ENCODE measurements at places on chromosomes 6 and 20.

GRCh38 chr6:3620389-3620788, 131.1 kb downstream of the PXDC1 start:
- no peak for DNase-seq

DNA sequence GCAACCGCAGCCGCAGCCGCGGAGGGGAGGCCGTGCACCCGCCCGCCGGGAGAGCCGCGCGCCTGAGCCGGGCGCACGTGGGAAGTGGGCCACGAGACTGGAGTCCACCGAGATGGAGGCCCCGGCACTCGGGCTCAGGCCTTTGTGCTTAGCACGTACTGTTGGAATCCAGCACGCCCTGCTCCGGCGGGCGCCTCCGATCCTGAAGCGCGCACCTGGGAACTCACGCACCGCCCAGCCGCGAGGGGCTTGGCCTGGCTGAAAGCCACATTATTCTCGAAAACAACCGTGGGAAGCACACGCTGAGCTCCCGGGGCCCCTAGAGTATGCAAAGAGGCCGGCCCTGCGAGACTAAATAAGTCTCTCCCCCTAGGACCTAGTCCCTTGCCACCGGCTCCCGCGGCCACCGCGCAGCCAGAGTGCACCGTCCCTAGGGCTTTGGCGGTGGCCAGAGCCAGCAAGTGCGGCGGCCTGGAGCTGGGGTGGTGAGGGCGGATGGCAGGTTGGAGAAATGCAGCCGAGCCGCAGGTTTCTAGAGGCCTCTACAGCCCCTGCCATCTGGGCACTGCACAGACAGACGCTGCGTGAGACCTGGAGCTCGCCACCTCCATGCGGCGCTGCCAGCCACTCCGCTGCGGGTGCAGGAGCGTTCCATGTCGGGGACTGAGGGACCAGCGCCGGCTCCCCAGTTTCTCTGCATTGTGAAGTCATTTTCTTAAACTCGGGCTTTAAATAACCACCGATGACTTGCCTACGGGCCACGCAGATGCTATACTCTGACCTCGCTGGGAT, 42.0 kb upstream of the LY86 start:
- DNase-seq = peak; percentile 36

DNA sequence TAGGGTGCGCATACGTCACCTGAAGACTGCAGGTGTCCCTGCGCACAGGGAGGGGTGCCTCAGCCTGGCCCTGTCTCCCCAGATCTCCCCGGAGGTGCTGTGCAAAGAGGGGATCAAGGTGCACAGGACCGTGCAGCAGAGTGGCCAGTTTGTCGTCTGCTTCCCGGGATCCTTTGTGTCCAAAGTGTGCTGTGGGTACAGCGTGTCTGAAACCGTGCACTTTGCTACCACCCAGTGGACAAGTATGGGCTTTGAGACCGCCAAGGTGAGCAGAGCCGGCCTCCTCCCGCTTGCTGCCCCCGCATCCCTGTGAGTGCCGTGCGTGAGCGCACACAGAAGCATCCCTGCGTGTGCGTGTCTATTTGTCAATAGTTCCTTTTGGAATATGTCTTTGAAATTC, 150.7 kb downstream of the DTNBP1 start:
- DNase-seq = no peak

GRCh38 chr6:167103041-167103891, 19.6 kb upstream of the CCR6 start:
- no peak for DNase-seq

DNA sequence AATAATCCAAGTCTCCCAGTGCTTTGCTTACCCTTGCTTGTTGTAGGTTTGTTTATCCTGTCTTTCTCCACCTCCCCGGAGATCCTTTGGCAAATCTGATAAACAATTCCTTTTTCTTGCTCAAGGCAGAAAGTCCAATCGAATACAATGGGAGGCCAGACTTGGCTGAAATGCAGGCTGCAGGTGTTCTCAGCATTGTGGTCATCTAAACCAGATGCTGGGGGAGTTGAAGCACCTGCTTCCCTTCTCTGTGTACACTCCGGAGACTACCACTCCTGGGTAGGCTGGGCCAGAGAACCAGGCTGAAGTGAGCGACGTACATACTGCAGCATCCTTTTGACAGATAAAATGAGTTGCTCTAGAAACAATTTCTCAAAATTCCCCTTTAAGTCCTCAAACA, 82.6 kb upstream of the PREP start:
- DNase-seq = no peak

GRCh38 chr6:90947184-90948064, 360.6 kb upstream of the MAP3K7 start:
- DNase-seq = no peak

DNA sequence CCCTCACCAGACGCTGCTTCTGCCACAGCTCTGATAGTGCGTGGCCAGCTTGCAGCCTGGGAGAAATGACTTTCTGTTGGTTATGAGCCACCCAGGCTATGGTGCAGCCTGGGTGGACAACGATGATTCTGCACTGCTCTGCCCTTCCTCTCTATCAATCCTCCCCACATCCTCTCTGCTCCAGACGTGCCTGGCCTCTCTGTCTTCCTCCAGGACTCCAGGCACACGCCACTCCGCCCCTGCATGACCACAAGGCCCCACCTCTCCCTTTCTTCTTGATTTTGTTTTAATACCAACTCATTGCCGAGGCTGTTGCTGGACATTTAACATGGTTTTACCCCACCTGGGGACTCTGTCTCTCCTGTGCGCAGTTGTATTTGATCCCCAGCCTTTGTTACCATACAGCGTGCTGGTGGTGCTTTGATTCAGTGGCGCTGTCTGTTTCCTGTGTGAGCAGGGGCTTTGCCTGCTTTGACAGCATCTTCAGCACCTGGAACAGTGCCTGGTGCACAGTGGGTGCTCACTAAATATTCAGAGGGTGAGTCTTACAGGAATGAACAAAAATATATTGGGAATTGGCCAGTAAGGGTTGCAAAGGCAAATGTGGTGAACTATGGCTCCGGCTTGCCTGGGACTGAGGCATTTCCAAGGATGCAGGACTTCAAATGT, 280.9 kb downstream of the CDH26 start:
- no peak for DNase-seq

GRCh38 chr20:19112828-19113227, 99.6 kb upstream of the SLC24A3 start:
- DNase-seq = no peak

DNA sequence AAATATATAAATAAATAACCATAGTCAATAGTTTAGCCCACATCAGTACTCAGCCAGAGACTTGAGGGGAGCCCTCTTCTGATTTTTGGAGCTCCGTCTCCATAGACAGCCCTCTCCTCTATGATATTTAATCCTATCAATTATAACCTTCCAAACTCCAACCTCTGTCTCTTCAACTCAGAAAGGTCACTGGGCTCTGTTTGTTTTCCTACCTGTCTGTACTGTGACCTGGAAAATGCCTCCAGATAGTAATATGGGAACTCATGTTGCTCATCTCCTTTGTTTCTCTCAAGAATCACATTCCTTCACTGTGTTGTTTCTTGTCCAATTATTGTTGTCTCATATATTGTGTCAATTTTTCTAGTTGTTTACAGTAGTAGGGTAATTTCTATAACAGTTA, 409.7 kb downstream of the CDKAL1 start:
- no peak for DNase-seq

- DNase-seq = no peak
Observed at GRCh38 chr20:47672166-47672565, 113.1 kb downstream of the SULF2 start.

- DNase-seq = no peak
Observed at GRCh38 chr6:163288915-163289314, 125.6 kb upstream of the QKI start.

- no peak for DNase-seq
Observed at GRCh38 chr6:80196906-80197305, 90.4 kb downstream of the BCKDHB start.

- no peak for DNase-seq
Observed at GRCh38 chr6:900716-901605, 208.0 kb upstream of the EXOC2 start.

DNA sequence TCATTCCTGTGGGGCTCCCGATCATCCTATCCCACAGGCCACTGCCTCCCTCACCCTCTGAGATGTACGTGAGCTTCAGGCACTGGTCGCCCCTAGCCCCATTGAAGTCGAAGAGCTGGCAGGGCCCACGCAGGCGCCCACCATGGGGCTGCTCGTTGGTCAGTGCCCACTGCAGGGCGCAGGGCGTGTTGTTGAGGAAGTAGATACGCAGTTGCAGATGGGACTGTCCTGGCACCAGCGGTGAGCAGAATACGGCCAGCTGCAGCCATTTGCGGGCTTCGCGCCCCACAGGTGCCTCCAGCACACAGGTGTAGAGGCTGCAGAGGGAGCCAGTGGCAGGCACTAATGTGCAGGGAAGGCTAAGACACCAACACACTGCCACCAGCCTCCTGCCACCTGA, 6.2 kb downstream of the UNC5CL start:
- no peak for DNase-seq

GRCh38 chr6:170185175-170185978, 105.5 kb downstream of the DLL1 start:
- DNase-seq = no peak

GRCh38 chr6:68054756-68055155, 580.3 kb upstream of the ADGRB3 start:
- DNase-seq = no peak

DNA sequence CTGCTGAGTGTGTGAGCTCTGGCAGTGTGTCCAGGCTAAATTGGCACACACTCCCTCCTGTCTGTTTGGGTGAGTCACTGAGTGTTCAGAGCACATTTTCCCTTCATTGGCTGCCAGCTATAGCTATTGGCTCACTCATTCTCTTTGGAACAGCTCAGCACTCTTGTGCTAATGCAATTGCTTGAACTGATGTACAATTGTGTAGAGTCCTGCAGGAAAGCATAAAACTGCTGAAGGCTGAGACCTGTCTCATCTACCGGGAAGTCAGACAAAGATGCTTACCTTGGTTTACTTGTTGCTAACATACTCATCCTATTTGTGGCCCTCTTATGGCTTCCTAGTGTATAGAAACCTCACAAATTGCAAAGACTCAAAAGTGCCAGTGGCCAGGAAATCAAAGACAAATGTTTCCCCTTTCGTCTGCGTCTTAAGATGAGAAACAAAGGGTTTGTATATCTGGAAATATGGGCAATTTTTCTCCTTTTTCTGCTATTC, 351.0 kb downstream of the BCKDHB start:
- DNase-seq = peak; percentile 16

GRCh38 chr20:5135363-5136012, 8.7 kb downstream of the CDS2 start:
- DNase-seq = no peak

DNA sequence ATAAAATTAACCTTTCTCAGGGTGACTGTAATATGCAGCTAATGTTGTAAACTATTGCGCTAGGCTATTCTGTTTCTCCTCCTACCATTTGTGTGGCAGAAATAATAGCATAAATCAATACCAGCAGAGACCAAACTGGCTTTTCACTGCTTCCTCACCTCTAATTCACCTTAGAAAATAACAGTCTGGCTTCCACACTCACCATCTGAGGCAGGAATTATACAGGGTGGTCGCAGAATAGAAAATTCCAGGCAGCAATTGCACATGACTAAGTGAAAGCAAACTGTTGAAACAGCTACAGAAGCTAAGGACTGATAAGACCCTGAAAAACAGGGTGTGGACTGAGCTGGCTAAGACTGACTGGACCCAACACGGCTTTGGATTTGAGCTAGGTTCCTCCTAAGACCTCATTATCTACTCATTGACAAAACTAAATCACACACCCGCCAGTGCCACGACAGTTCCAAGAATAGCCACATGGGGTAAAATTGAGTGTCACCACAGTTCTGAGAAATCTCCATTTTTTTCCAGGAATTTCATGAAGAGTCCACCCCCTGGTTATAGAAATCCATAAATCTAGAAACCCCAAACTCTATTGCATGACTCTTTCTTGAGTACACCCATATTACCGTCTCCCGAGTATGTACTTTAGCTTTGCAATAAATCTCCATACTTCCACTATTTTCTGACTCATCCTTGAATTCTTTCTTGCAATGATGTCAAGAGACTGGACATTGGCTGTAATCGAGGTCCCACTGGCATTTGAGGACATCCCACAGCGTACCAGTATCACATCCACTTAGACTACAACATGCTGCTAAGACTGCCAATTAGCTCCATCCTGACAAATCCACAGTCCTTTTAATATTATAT, 60.9 kb upstream of the KCNQ5 start:
- DNase-seq = no peak

DNA sequence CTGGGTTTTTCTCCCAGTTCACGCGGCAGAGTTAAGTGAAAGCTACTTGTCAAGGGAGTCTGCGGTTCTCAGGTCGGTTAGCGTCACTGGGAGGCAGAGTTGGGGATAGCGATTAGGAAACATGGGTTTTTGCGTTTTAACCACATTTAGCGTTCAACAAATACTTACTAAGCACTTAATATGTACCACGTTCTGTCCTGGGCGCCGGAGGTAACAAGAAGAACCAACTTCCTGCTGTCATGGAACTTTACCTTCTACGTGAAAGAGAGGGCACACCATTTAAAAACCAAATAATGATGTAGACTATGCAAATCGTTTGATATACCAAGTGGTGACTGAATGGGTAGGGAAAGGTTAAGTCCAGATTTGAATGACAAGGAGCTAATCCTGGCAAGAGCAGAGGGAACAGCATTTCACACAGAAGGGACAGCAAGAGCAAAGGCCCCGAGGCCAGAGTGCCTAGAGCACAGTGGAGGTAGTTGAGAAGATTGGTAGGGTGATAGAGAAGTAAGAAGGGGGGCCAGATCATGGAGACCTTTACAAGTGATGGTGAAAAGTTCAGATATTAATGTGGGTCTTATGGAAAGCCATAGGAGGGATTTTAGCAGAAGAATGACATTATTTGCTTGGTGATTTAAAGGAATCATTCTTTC, 744 bp downstream of the RIOK1 start:
- no peak for DNase-seq

- no peak for DNase-seq
Observed at GRCh38 chr6:81166770-81167169, 585.7 kb downstream of the TENT5A start.

GRCh38 chr20:63517376-63518309, 2.9 kb upstream of the PPDPF start:
- no peak for DNase-seq

GRCh38 chr6:85419046-85419759, 30.7 kb upstream of the NT5E start:
- DNase-seq = no peak

GRCh38 chr6:92507552-92507951, 911.8 kb downstream of the EPHA7 start:
- DNase-seq = no peak

- DNase-seq = no peak
Observed at GRCh38 chr6:81126150-81126549, 626.3 kb downstream of the TENT5A start.

DNA sequence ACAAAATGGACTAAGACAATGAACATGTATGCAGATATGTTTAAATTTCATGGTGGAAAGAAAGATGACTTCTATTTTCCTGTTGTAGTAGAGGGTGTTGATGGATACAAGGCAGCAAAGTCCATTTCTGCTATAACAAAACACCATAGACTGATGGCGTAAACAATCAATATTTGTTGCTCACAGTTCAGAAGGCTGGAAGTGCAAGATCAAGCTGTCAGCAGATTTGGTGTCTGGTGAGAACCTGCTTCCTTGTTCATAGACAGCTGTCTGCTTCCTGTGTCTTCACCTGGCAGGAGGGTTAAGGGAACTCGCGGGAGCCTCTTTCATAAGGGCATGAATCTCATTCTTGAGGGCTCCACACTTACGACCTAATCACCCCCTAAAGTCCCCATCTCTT, 83.0 kb upstream of the ELOVL5 start:
- no peak for DNase-seq

Data from suppressor macrophage treated with lipopolysaccharide for 4 hours (primary cell).